Activated CD8-positive, alpha-beta memory T cell treated with anti-CD3 and anti-CD28 coated beads for 1 hour (primary cell): ENCODE measurements at places on chromosomes 5 and 9.

DNA sequence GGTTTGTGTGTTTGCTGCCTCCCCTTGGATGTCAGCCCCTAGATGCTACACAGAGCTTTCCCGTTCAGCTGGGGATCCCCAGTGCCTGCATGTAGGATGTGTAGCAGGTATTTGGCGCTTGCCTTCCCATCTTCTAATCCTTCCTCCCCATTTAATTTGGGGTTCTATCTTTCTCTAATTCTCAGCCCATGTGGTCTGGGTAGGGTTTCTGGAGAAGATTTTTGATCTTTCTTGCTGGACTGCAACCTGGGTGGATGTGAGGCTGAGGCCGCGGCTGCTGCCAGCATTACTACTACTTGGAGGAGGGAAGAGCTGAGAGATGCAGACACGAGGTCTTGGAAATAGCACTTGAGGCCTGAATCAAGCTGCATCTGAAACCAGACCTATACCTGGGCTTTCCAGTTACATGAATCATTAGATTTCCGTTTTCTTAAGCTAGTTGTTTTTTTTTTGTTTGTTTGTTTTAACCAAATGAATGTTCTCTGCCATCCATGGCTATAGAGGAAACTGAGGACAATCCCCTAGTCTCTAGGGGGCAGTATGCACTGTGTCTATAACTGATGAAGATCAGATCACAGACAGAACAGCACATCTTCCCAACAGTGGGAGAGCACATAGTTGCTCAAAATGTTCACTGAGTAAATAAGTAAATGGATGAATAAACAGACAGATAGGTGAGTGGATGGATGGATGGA, 178.6 kb downstream of the FGF18 start:
- DNase-seq, result no peak

DNA sequence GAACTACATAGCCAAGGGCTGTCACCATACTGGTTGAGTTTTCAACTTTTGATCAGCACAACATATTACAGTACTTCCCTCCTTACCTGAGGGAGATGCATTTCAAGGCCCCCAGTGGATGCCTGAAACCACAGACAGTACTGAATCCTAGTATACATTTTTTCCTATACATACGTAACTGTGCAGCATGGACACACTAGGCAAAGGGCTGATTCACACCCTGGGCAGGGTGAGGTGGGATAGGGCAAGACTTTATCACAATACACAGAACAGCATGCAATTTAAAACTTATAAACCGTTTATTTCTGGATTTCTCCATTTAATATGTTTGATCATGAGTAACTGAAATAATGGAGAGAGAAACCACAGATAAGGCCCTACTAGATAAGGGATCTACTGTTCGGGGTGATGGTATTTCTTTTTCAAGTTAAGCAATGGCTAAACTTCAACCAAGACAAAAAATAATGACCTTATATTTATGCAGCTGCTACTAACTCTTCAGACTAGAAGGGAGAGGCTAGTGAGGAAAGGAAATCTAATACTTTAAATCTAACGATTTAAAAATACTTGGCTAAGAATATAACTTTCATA, 186.9 kb upstream of the GNA14 start:
- DNase-seq, result no peak

- no peak for DNase-seq
Measured at GRCh38 chr9:37784291-37784615, 611 bp downstream of the EXOSC3 start.

DNA sequence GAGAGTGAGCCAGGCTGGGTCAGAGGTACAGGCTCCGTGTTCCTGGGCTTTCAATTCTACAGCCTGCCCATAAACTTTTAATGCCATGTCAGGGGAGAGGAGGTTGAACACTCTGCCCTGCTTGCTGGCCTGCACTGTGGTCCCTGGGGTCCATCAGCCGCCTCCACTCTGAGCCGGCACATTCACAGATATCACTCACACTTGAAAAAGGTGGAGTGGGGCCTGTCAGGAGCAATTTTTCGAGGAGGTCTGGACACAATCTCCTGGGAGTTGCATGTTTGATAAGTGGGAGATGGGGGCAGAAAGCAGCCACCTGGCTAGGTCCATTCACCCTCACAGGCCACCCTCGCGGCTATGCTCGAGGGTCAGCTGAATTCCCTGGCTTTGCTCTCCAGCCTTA, 22.9 kb downstream of the S1PR3 start:
- no peak for DNase-seq

DNA sequence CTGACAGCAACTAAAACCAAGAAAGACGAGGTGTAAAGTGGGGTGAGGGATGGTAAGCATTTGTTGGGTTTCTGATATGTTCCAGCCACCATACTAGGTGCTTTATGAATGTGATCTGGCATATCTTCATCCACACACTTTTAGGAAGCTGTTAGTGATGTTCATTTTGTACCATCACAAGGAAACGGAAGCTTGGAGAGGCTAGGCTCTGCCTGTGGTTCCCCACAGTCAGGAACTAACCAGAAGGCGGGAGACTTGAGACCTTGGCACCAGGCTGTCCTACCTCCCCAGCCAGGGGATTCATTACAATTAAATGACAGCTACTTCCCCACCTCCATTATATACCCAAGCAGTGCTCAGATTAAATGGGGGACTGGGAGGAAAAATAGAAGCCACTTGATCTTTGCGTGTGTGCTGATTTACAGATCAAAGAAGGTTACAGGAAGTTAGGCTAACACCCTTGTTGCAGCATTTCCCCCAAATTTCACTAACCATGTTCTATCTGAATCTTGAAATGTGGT, 43.0 kb downstream of the SFXN1 start:
- no peak for DNase-seq

GRCh38 chr9:87499424-87500017, 1.9 kb downstream of the DAPK1 start:
- no peak for DNase-seq

GRCh38 chr9:33378121-33378795, 24.1 kb downstream of the AQP7 start:
- DNase-seq, result no peak

DNA sequence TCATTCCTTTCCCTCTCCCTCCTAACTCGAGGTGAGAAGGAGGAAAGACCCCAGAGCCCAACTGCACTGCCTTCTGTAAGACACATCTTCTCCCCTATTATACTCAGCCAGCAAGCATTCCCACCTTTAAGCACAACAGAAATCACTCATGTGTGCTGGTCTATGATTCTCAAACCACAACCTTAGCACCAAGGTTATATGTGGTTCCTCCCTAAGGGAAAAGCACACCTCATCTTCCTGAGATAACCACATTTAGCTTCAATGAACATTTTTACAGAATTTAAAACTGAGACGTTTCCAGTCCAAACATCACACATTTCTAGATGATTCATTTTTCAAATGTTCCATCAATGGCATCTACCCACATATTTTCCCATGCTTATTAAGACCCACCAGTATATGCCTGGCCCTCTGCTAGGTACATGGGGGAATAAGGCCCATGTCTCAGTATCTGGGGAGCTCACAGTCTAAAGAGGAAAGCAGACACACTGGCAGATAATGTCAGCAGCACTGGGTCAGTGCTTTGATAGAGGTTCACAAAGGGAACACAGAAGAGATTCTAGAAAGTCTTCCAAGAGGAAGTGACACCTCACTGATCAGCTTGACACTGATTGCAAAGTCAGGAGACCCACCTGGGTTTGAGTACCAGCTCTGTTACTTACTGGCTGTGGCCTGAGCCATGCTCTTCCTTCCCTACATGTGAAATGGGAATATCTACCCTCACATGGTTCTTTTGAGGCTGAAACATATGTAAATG, 245.4 kb downstream of the DENND1A start:
- DNase-seq, result no peak

- no peak for DNase-seq
Measured at GRCh38 chr9:87285183-87285850, 212.3 kb upstream of the DAPK1 start.
